Kidney (tissue), 22 donors: ENCODE measurements at places on chromosomes 2 and 18. TPM values are rescaled to one million over a fixed set of nuclear protein-coding genes. Genes with fewer than 3 reads are reported as not detected.
A peak's percentile ranks its signal among the peaks of the same experiment; 100 is the strongest.

- peak; percentile 5 for DNase-seq
Measured at GRCh38 chr2:11807156-11808015, 61.0 kb downstream of the LPIN1 start.

- no peak for DNase-seq
Measured at GRCh38 chr2:42653908-42654445, 85.5 kb downstream of the MTA3 start.

- DNase-seq = no peak
Measured at GRCh38 chr2:46537624-46538295, 58.4 kb downstream of the TMEM247 start.

DNA sequence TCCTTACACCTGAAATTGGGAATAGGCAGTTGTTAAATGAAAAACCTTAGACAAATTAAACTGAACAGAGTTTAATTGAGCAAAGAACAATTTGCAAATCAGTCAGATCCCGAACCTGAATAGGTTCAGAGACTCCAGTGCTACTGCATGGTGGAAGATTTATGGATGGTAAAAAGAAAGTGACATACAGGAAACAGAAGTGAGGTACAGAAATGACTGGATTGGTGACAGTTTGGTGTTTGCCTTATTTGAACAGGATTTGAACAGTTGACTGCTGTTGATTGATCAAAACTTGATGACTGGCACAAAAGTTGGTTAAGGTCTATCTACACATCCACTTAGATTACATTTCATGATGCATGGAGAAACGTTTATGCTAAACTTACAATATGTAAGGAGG, 248.8 kb downstream of the HNMT start:
- DNase-seq = no peak

- DNase-seq = no peak
Measured at GRCh38 chr2:187547353-187547979, 6.8 kb downstream of the TFPI start.

Gene ATP8B1
- polyA plus RNA-seq = 5.2 TPM

Gene CDC42EP3
- polyA plus RNA-seq = 21.3 TPM

Gene GAL3ST2
- 0.39 TPM for polyA plus RNA-seq

Gene NT5DC4
- polyA plus RNA-seq = not detected

Gene ASPRV1
- polyA plus RNA-seq = 2.1 TPM

Gene CIDEA
- polyA plus RNA-seq = not detected

Gene RGPD4
- not detected for polyA plus RNA-seq
